ENCODE measurements at places on chromosomes 5 and 9.

- DNase-seq = no peak
Measured at GRCh38 chr5:124810396-124811006, 64.1 kb upstream of the ZNF608 start.

DNA sequence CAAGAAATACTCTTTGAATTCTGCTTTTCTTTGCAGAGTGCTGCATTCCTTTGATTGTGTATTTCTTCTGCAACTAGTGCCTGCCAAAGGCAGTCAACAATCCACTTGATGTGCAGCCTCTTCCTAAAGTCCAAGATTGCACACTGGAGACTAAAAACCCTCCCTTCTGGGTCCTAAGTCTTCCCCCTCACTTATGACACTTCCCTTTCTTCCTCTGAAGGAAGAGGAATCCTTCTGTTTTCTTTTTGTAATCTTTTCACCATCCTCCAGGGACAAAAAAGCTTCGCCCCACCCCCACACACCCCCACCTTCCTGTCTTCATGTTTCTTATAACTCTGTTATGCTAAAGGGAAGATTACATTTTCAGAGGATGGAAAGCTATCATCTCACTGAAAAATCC, 39.9 kb downstream of the WDR36 start:
- DNase-seq = no peak

DNA sequence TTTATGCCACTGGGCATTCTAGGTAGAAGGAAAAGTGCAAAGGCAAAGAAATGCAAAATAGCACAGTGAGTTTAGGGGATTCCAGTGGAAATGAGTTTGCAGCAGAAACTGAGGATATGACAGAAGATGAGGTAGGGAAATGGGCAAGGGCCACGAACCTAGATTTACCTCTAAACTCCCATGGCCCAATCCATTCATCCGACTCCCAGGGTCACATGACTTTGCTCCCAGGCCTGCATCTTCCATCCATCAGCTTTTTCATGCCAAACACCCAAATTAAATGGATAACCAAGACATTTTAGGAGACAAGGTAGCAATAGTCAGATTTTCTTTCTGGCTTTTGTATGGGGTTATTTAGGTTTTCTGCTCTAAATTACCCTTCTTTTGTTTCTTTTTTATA, 22.2 kb upstream of the FABP6 start:
- DNase-seq = no peak

DNA sequence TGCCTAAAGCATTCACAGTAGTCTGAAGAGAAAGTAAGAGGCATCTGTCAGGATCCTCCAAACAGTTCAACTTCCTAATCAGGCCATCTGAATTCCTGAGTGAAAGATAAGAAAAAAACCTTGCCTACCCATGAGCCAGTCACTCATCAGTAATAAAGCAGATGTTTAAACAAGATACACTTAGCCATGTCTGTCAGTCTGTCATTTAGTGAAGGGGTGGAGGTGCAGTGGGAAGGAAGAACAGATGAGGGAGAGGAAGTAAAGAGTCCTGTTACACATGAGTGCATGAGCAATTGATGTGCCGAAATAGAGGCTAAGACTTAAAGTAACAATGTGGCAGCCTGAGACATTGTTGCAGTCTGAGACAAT, 29.9 kb upstream of the DMRTA1 start:
- no peak for DNase-seq
